Fibroblast of villous mesenchyme (primary cell): ENCODE measurements at places on chromosomes 12 and 14. TPM values are rescaled to one million over a fixed set of nuclear protein-coding genes. Genes with fewer than 3 reads are reported as not detected.

GRIN2B gene
- under 0.01 TPM in 1 of 2 replicates, not detected in the other for total RNA-seq

VRK1 gene
- 25.4 and 47.1 TPM in 2 replicates for total RNA-seq

RPGRIP1 gene
- under 0.01 TPM in 1 of 2 replicates, not detected in the other for total RNA-seq

TRHDE gene
- total RNA-seq = 20.9 and 33.7 TPM in 2 replicates

SLCO1B1 gene
- total RNA-seq = not detected in 2 replicates

TAMALIN gene
- total RNA-seq = 2.2 and 7.7 TPM in 2 replicates

DNA sequence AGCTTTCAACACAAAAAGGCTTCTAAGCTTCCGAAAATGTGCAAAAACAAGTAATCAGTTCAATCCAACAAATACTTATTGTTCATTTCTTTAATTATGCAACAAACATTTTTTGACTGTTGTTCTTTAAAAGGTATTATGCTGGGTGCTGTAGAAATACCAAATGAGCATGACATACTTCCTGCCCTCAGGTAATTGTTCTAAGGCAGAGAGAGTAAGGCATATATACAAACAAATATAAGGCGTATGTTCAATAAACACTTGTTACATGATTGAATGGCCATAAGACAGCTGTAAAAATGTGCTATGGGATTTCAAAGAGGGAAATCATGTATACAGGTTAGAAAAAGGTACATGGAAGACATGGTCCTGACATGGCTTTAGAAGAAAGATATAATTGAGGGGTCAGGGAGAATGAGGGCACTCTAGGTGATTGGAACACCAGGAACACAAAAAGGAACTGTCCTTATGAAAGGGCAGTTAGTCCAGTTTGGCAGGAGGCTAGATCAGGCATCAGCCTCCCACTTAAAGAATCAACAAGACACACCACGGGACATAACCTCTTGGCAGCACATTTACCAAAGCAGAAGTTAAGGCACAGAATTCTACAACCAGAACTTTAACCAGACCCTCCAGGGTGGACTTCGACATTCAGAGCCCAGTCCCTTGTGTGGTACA lies 135.8 kb upstream of the SCAF11 start:
- DNase-seq = no peak

- peak; percentile 51 for DNase-seq
Observed at GRCh38 chr14:50560931-50561285, 963 bp downstream of the ATL1 start.

GRCh38 chr12:27015730-27016076 lies 1.5 kb upstream of the TM7SF3 start:
- DNase-seq = peak; percentile 63

DNA sequence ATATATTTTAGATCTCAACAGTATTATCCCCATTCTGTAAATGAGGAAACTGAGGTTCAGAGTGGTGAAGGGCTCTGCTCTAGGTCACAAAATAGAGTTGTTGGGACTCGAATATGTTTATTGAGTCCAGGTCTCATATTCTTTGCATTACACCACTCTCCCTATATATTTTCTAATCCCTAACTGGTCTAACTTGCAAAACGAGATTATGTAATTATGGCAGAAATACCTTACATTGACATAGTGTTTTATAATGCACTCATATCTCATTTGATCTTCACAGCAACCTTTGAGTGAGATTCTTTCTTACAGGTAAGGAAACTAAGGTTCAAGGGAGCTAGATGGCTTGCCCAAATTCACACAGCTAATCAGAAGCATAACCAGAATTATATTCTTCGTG lies 106.9 kb upstream of the LRIG3 start:
- DNase-seq = no peak

DNA sequence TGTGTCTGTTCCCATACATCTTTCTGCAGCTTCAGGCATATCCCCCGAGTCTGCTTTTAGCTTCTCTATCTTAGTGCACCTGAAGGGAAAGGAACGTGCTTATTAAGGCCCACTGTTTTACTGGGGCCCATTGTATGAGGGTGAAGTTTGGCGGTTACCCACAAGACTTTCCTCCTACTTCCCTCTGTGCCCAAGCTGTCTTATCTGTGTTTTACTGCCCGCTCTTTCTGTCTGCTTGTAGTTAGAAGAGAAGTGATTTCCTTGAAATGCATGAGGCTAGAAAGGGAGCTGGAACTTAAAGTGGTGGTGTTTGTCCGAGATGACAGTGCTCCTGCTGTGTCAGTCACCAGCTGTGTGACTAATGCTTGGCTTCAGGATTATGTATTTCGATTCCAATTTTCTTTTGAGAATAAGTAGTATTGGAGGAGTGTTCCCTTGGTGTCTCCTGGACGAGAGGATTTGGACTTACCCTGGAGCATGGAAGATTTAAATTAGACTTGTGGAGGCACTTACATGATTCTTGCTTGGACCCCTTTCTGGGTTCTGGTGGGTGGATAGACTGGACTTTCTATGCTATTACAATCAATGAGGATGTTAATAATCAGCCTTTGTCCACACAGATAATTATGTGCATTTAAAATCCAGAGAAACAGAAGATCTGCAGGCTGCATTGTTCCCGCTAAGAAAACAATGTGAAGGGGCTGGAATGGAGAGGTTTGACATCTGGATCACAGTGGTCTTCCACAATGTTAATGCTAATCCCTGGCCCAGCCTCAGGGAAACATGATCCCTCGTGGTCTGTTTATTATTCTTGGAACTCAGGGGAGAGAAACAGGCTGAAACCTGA lies 13.9 kb upstream of the KRT86 start:
- DNase-seq = peak; percentile 4

- DNase-seq = peak; percentile 22
Observed at GRCh38 chr14:33435911-33436689, 497.4 kb downstream of the NPAS3 start.

DNA sequence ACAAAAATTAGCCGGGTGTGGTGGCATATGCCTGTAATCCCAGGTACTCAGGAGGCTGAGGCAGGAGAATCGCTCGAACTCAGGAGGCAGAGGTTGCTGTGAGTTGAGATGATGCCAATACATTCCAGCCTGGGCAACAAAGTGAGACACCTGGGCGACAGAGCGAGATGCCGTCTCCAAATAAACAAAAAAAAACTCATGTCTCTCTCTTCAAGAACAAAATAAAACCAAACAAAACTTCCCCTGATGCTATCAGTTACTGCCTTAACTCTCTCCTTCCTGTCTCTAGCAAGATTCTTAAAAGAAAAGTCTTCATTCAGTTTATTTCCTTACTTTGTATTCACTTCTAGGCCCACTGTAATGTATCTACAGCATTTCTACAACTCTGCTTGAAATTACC lies 20.8 kb downstream of the KLHL28 start:
- DNase-seq = no peak

DNA sequence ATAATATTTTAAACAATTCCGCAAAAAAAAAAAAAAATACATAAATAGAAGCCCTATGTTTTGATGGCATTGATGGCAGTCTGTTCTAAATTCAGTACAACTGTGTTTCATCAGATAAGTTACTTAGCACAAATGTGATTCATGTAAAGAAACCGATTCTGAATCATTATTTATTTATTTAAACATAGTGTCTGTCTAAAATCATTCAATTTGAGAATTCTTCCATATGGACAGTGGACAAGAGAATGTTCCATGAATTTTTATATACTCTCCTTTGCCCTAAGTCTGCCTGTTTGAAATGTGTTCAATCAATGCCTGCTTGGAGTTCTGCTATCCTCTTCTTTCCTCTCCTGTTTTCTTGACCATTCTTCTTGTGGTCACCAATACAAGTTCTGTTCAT lies 126.5 kb downstream of the PDE3A start:
- no peak for DNase-seq

- peak; percentile 74 for DNase-seq
Observed at GRCh38 chr12:12612358-12612757, 682 bp downstream of the CREBL2 start.

DNA sequence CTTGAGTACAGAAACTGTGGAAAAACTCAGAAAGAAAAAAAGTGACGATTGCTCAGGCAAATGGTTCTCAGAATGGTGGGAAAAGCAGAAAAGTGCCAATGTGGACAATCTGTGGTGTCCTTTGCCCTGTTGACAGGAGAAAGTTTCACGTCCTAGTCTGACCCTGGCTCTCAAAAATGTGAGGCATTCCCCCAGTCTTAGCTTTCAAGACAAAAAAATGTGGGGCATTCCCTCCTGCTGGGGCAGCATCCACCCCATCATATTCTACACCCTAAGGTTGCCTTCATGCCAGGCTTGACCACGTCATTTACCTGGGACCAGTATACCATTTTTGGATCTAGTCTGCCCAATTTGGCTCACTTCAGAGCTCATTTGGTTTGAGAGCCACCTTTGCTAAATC lies 20.7 kb upstream of the ANAPC7 start:
- no peak for DNase-seq

DNA sequence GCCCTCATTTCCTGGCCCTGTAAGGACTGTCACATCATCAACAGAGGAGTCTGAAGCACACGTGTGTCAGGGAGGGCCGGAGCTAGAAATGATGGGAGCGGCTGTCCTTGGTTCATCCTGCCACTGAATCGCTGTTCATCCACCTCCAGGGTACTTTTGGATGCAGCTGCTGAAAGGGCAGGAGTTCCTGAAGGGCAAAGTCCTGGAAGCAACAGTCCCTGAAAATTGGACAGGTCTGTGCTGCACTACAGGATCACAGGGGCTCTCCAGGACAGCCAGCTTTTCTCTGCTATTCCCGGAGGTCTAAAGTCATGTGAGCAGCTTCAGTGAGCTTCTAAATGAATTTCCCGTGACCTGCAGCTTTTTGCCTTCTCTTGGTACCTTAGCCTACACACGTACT lies 17.7 kb downstream of the POU6F1 start:
- no peak for DNase-seq

DNA sequence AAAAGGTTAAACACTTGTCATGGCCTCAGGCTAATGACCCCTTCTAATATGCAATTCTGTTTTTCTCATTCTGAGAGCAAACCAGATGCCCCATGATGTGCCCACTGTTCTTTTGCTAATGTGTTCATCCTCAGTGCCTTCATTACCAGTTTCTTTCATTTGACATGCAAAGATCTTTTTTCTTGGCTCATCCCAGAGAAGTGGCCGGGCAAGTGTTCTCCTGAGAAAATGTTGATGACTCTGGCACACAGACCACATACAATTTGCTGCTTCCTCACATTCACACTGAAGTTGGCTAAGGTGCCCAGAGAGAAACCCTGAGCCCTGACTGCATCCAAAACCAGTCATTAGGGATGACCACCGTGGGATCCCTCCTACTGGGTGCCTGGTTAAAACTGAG lies 833.3 kb downstream of the DIO2 start:
- DNase-seq = no peak

DNA sequence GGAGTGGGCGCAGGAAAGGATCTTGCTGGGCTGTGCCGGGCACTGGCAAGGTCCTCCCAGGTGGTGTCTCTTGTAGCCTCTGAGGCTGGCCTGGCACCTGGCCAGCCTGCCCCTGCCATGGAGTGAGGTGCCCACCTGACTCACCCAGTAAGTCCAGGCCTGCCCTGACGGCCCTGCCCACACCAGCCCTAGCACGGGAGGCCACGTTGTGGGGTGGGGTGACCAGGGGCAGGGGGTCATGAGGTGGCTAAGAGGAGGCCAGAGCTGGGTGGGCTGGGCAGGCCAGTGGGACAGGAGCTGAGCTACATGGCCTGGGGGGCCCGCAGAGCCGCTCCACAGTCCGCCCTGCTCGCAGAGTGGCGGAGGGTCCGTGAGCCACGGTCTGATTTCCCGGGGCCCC lies 45.4 kb downstream of the KIF26A start:
- no peak for DNase-seq

GRCh38 chr14:52439476-52439875 lies 112.8 kb downstream of the TXNDC16 start:
- DNase-seq = no peak

DNA sequence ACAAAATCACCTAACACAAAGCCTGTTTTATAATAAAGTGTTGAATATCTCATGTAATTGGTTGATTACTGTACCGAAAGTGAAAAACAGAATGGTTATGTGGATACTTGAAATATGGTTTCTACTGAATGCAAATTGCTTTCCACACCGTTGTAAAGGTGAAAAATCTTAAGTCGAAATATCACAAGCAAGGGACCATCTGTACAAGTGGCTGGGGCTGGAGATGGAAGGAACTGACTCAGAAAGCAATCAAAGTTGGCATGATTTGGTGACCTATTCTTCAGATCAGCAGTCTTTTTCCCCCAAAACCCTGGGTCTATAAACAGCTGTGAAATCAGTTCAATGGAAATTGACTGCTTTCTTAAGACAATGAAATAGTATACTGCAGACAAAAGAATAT lies 3.6 kb downstream of the CBX5 start:
- DNase-seq = no peak

- DNase-seq = no peak
Observed at GRCh38 chr12:81295251-81295650, 217.4 kb downstream of the ACSS3 start.

DNA sequence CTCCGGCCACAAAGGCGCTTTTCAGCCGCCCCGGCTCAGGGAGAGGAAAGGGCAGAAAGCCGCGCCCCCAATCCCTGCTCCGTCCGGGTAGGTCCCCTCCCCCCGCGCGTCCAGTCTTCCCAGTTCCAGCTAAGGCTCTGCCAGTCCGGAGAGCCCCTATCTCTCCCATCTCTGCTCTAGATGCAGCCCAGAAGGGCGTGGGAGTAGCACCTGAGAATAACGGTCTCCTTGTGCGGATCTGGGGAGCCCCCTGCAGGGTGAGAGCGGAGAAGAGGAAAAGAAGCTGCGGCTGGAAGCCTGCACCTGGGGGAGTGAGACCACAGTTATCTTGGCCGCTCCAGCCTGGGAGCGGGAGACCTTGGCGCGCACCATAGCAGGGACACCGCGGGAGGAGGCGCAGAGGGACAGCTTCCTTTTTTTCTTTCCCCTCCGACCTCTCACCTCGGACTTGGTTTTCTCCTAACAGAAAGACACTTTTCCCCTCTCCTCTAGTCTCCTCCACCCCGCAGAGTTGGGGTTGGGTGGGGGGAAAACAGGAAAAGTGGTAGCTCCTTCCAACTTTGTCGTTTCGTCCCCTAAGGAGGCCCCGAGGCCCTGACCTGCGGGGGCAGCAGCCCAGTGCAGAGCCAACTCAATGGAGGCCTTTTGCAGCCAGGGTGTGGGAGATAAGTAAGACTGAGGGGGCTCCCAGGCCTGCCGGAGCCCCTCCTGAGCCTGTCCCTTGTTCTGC lies 2.4 kb downstream of the DHH start:
- DNase-seq = peak; percentile 43

- DNase-seq = no peak
Observed at GRCh38 chr12:118581371-118581770, 205.0 kb downstream of the SUDS3 start.

GRCh38 chr12:46832130-46832704 lies 6.4 kb upstream of the SLC38A4 start:
- no peak for DNase-seq

DNA sequence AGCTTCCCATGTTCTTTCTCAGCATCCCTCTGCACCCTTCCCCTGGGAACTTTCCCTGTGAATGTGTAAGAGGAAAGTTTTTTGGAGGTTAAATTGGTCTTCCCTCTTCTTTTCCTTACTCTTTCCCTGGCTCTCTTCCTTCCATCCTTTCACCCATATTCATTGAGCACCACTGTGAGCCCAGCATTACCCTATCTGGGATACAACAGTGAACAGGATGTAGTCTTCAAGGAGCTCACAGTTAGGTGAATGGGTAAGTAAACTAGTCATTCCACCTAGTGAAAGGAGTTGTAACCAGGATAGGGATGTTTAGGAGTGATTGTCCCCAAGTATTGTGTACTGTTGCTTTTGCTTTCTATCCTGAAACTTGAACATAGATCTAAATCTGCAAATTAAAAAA lies 123.8 kb downstream of the MYRFL start:
- no peak for DNase-seq

GRCh38 chr12:14893506-14894250 lies 8.0 kb upstream of the MGP start:
- DNase-seq = no peak
